T-cell (primary cell): ENCODE measurements at places on chromosomes 1 and 21.
A peak's percentile ranks its signal among the peaks of the same experiment; 100 is the strongest.

DNA sequence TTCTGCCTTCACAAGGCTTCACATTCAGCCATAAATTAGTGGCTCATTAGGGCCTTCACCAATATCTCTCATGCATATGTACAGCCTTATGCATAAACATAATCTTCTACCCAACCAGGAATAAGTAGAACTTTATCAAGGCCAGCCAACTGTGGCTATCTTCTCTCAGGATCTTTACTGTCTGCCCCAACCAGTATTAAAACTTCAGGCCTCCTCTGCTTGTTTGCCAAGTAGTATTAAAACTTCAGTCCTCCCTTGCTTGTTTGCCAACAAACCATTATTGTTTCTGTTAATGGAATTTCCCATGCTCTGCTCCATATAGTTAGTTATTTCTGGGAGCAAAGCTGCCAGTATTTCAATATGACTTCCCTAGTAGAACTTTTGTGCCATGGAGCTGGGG lies 80.1 kb downstream of the SLC5A9 start:
- no peak for DNase-seq

- DNase-seq = no peak
These were observed 12.1 kb downstream of the ADARB1 start for GRCh38 chr21:45086337-45086958.

GRCh38 chr1:216205176-216205575 lies 218.1 kb downstream of the USH2A start:
- DNase-seq = no peak

DNA sequence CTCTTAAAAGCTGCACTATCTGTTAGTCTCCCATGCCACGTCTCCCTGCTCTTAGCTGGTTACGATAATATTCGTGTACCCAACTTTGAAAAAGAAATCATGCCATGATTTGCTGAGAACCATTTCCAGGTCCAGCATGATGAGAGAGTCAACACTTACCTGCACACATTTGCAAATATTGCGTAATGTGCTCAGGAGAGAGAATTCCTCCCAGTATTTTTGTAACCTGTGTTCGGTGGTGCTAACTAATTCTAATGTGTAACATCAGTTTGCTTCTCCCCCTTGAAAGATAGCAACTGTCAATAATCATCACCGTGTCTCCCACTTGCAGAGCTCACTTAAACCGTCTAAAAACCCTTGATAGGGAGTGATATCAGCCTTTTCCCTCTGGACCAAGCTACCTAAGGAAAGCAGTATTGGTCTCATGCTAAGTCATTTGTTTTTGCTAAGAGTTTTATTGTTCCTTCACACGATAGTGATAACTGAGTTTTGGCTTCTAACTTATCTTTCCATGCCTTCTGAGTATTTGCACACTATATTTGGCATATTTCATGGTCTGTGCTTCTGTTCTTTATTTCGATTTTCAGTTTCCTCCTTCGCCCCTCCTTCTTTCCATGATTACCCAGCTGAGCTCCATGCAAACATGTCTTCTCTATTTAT lies 61.1 kb upstream of the IRF2BP2 start:
- no peak for DNase-seq

GRCh38 chr1:211910913-211911485 lies 80.4 kb upstream of the LPGAT1 start:
- DNase-seq = no peak

- DNase-seq = no peak
These were observed 13.6 kb upstream of the ZNF362 start for GRCh38 chr1:33242652-33243051.

GRCh38 chr1:235642011-235642942 lies 7.3 kb downstream of the GNG4 start:
- peak; percentile 64 for DNase-seq

- peak; percentile 14 for DNase-seq
These were observed 9.1 kb downstream of the TTC22 start for GRCh38 chr1:54791880-54792522.

DNA sequence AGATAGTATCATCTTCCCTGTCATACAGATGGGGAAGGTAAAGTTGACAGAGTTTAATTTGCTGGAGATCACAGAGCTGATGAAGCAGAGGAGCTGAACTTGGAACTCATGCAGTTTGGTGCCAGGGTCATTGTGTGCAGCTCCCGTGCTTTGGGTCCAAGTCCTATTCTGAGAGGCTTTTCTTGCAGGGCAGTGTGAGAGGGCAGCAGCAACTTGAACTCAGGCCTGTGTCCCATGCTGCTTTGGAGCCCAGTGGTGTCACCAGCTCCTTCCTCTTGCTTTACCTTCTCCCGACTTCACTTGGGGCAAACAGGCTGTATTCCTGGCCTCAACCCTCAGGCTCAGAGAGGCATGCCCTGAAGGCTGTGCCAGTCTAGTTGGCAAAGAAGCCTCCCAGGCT lies 24.7 kb downstream of the INAVA start:
- DNase-seq = no peak

DNA sequence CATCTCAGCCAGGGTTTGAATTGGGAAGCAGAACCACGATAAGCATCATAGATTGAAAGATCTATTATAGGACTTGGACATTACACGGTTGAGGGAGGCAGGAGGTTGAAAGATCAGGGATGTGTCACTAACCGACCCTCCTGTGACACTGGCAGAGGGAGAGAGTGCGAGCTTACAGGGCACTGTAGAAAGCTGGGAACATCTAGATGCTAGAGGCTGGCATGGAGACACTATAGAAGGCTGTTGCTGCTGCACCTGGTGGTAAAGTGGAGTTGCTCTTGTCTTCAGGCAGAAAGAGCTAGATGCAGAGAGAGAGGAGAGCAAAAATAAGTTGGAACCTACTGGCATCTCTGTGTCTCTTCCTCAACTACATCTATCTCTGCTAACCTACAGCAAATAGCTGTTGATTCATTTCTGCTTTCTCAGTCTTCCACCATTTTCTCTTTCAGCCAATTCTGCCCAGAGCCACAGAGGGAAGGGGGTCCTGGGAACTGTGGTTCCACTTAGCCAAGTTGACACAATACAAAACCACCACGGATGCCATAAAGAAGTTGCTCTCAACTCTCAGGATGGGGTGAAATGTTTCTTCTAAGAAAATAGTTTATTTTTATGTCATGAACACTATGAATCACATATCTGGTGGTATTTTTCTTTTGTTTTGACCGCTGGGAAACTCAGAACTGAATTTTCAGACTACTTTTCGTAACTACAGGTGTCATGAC lies 155.9 kb downstream of the ZNF281 start:
- DNase-seq = no peak

DNA sequence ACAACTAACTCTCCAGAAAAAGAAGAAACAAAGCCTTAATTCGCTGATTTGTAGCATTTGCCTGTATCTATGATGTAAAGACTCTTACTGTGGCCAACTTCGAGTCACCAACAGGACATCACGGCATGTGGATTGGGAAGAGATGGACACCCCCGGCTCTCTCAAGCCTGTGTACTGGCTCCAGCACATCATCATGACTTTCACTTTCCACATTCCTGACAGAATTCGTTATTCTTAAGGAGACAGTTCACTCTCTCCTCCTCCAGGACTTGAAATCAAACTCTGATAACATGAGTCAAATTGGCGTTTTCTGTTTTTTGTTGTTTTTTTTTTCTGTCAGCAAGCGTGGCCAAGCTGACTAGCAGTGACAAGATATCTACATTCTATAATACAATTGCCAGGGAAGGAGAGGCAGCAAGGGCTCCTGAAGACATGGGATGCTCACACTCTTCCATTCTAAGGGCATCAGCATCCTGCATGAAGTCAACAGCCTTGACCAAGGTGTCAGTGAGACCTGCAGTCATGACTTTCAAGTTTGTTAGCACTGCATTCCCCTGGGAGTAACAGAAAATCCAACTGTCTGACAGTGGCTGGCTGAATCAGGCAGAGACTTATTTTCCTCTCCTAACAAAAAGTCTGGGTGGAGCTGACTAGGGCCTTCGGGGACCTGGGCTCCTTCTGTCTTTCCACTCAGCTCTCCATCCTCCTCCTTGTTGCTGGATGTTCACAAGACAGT lies 13.3 kb upstream of the TRAF3IP3 start:
- DNase-seq = no peak

DNA sequence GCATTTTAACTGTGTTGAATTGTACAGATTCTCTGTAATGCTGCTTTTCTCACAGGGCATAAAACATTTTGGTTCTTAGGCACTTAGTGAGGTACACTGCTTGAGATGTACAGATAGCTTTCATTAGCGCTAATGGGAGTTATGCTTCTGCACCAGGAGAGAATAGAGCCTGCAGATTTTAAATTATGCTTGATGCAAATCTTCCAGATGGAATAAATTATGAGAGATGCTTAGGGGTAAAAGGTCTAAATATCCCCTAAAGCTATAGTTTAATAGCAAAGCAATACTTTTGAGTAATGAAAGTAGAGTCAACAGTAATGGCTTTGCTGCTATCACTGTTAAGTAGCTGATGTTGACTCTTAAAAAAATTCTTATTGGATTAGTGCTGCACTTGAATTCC lies 248.9 kb downstream of the S1PR1 start:
- no peak for DNase-seq

DNA sequence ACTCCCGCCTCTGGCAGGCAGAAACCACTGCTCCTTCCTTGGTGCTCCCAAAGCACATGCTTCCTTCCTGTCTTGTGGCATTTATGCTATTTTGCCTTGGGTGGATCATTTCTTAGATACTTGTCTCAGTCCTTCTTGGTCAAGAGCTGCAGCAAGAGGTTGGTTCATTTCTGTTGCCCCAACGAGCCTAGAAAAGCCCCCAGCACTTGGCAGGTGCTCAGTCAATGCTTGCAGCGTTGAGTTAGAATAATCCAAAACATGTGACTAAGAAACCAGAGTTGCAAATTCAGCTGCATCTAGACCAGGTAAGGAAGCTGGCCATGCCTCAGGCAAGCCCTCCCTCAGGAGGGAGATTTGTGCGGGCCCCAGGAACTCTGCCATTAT lies 42.4 kb upstream of the TENT5C start:
- no peak for DNase-seq

- no peak for DNase-seq
These were observed 18.8 kb upstream of the PKP1 start for GRCh38 chr1:201264554-201264953.
